ENCODE measurements at places on chromosomes 4 and X.
A peak's percentile ranks its signal among the peaks of the same experiment; 100 is the strongest.

DNA sequence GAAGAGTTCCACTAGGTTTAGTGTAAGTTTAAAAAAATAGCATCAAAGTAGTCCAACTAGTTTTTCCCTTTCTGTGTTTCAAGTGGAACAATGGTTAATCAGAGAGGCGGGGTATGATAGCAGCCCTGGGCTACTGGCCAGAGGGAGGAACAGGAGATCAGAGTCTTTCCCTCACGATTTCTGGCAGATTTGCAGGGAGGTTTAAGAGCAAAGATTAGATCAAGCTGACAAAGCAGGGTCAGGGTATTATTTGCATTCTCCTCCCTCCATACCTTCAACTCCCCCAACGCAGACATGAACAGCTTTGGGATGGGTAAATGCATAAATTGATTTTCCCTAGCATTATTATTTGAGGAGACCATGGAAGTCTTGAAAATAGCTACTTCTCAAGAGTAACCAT lies 277.6 kb upstream of the DIAPH2 start:
- peak; percentile 10 for DNase-seq

DNA sequence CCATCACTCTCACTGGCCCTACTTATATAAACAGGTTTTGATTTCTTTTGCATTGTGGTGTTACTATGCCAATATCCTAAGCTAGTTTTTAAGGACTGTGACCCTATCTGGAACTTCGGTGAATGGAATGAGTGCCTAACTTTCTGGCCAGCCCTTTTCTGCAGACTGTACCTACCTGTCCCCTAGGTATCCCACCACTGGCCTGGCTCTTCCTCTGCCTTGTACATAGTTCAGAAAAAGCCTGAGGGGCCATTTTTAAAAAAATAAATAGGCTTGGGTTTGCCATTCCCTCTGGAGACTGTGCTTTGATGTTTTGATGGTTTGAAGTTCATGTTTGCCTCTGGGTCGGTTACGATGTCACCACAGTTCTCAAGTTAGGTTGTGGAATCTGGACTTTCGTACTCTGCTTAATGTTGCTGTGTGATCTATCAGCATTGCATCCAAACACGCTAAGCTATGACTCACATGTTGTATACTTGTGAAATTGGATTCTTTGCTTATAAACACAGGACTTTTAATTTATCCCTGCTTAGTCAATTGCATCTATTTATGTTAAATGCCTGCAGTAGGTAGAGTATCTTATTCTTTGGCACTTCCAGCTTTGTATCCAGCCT lies 182.0 kb downstream of the ANKRD50 start:
- no peak for DNase-seq

- no peak for DNase-seq
Measured at GRCh38 chrX:152450076-152450475, 1.0 kb downstream of the GABRA3 start.

- DNase-seq, result no peak
Measured at GRCh38 chr4:76470532-76470931, 35.5 kb downstream of the SHROOM3 start.

DNA sequence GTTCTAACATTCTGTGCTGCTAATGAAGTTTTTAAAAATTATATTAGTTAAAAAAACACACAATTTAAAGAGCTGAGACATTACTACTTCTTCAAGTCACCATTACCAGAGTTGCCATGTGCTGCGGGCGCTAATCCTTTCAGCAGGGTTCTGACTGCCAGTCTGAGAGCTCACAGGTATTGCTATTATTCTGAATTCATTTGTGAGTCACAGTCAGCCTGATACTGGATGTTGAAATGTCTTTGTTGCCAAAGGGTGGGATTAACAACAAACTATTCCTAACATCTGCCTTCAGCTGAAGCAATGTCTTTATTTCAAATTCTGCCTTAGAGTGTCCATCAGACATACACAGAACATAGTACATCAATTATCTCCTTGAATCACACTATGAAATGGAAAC lies 197.1 kb upstream of the FGF13 start:
- DNase-seq, result no peak

DNA sequence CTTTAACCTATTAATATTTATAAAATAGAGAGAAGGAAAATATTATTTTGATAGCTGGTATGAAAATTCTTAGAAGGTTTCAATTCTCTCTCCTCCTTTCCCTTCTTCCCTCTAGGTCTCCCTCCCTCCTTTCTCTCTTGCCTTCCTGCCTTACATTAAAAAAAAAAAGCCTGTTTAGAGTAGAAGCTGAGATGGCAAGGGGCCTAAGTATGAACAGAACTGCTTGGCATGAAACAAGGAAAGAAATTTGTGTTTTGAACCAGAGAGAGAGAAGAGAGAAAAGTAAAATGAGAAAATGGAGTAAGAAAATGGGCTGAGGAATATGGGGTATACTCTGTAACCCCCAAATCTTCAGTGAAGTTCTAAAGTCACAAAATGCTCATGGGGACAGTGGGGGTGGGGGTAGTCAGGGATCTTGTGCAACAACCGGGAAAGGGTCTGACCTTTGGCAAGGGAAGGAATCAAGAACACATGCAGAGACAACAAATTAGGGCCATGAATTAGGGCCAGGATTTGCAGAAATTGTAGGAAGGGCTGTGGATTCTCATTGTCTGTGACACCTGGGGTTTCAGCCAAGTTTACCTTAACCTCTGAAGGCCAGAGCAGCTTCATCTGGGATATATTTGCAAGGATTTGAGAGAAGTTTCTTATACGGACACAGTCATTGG lies 30.6 kb downstream of the SUPT20HL2 start:
- DNase-seq, result no peak

- DNase-seq, result peak; percentile 59
Measured at GRCh38 chrX:17597836-17598439, 139.4 kb upstream of the SCML1 start.

DNA sequence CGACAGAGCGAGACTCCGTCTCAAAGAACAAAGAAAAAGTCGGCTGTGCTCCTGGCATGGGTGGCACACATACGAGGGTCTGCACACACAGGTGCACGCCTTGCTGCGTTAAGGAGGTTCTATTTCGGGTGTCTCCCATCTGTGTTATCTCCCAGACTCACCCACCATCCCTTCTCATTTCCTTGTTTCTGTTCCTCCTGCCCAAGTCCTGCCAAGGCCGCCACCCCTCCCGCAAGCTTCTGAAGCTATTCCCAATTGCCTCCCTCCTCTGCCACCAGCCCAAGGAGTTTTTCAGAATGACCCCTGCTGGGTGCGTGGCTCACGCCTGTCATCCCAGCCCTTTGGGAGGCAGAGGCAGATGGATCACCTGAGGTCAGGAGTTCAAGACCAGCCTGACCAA lies 6.0 kb upstream of the IL3RA start:
- DNase-seq, result no peak

- DNase-seq, result no peak
Measured at GRCh38 chr4:15455290-15455689, 14.4 kb upstream of the CC2D2A start.

- DNase-seq, result no peak
Measured at GRCh38 chr4:104066533-104066932, 346.7 kb upstream of the TACR3 start.

DNA sequence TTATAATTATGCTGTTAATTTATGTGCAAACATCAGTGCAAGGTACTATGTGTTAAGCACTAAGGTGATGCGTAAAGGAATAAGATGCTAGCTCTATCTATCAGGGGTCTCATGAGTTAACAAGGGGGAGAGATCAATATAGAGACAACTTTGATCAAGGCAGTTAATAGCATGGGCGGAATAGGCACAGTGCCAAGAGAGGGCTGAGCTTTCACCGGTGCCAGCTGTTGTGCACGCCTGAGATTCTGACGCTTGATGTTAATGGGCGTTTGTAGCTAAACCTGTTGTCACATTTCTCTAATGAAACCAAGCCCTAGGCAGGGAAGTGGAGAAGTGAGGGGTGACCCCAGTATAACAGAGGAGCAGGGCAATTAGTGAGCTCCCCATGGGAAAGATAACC lies 86.0 kb upstream of the NMU start:
- DNase-seq, result no peak

All from NCI-H2029 (cell line).